NK-92 treated with Interleukin-12 subunit alpha and Interleukin-12 subunit beta, amount 100 ng/mL, for 24 hours (cell line): ENCODE measurements at places on chromosomes 3 and 15.

DNA sequence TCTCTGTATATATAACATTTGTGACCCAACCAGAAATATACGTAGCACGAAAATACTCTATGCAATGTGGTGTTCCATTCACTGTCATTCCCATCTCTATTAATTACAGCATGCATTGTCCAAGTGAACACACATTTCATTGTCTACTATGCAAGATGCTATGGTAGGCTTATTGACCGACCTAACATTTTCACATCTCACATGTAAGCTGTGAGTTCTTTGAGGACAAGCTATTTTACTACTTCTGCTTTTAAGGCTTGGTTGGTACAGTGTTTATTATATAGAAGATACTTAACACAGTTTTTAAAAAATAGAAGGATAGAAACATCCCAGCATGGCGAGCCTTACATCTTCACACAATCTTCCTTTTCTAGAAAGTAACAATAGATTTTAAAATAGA lies 164.4 kb downstream of the KLHL25 start:
- no peak for DNase-seq

- no peak for DNase-seq
Observed at GRCh38 chr3:53803124-53803815, 42.9 kb downstream of the CHDH start.

- DNase-seq: no peak
Observed at GRCh38 chr3:127717357-127718244, 44.8 kb downstream of the ABTB1 start.

DNA sequence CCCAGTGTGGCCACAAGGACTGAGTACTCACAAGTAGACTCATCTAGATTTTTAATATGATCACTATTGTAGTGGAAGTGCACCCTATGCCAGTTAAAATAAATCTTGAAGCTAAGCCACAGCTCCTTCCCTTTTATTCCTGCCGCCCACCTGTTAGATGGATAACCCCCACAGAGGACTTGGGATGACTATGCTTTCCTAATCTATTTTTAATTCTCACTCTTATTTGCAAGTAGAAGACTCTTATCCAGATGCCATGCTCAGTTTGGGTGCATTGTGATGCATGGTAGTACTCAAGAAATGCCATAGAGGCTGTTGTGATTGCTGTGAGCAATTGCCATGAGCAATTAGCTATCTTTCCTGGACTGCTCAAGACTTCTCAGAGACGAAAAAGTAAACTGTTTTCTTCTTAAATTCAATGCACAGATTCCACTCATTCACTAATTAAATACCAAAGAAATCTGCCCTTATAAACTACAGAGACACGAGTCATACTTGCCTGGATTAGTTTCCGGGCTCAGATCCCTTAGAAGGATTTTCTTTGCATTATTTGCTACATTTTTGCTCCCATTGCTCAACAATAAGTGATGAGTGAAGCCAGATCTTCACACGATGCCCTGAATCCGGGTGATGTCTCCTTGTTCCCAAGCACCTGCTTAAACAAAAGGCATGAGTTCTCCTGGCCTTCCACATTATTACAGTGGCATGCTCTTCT lies 472.1 kb downstream of the SOX2 start:
- DNase-seq: no peak

- DNase-seq: no peak
Observed at GRCh38 chr3:15929944-15930571, 132.3 kb upstream of the ANKRD28 start.

DNA sequence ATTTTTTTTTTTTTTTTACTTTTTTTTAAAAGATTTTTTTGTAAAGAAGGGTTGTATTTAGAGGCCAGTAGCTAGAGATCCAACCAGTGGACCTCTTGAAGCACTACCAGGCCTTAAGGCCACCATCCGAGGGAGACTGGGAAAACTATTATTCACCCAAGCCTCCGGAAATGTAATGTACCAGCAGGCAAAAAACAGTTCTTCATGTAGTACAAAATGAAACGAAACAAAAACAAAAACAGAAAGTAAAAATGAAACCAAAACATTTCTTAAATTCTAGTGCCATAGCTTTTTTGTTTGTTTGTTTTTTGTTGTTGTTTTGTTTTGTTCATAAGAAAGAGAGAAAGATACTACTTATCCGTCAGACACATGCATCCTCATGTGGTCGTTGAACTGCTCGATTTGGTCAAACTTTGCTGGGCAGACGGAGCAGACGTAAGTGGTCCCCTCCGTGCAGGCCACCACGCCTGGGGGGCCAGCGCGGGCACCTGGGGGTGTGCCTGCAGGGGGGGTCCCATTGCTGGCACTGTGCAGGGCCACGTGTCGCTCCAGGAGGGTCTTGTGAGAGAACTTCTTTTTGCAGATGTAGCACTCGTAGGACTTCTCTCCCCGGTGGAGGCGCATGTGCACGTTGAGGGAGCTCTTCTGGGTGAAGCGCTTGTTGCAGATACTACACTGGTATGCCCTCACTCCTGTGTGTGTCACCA lies 45.0 kb downstream of the TIGIT start:
- no peak for DNase-seq

DNA sequence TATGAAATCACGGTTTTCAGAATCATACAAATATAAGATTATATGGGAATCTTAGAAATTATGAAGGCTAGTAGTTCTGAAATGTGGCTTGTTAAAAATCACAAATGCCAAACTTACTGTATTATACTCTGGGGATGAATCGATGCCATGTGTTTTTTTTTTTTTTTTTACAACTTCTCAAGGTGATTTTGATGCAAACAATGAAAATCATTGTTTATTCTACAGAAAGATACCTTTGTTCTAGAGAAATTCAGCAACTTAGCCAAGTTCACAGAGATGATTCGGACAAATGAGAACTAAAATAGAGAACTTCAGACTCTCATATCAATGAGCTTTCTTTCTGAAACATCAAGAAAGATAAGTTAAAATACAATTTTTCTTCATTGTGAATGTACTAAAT lies 92.0 kb downstream of the ZPLD1 start:
- no peak for DNase-seq
